ENCODE measurements at places on chromosomes 3 and 15. TPM values are rescaled to one million over a fixed set of nuclear protein-coding genes. Genes with fewer than 3 reads are reported as not detected.

The GOLGA8J gene
- total RNA-seq, result not detected

The HES1 gene
- total RNA-seq, result 66.5 TPM

The ARGFX gene
- total RNA-seq, result not detected

The ASB14 gene
- not detected for total RNA-seq

The CASR gene
- total RNA-seq, result not detected

The KNG1 gene
- total RNA-seq, result not detected

DNA sequence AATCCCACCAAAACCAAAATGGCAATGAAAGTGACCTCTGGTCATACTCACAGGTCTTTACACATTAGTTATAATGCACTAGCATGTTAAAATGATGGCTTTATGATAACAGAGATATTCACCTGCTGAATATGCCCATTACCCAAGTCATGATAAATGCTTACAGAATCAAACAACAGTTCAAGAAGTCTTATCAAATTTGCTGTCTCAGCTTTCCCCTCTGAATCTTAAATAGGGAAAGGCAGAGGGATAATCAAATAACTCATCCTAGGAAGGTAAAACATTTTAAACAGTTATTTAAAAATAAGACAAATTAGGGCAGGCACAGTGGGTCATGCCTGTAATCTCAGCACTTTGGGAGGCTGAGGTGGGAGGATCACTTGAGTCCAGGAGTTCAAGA is 52.8 kb upstream of the CRBN start:
- DNase-seq, result no peak
- H3K27ac ChIP-seq, result no peak overlapping the region
- no peaks in the 10 kb centered on the region for H3K4me1 ChIP-seq
- H3K36me3 ChIP-seq, result no peaks in the 10 kb centered on the region
- H3K4me3 ChIP-seq, result no peak overlapping the region

DNA sequence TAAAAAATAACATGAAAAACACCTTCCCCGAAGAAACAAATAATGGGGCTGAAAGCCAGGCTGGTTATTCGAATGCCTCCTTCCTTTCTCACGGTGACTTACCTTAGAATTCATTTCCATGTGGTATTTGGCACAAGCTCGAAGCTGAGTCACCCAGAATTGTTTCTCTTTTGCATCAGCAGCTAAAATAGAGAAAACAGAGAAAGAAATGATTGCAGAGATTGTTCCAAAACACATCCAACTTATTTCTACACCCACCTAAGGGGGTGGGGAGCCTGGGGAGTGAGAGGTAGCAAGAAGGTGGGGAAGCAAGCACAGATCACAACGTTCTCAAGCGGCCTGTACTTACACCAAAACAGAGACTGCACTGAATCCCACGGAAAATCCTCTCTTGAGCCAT is 104.7 kb downstream of the OSBPL10 start:
- no peak for DNase-seq
- no peaks in the 10 kb centered on the region for H3K36me3 ChIP-seq
- H3K4me3 ChIP-seq, result no peak overlapping the region
- H3K27me3 ChIP-seq, result no peaks in the 10 kb centered on the region

DNA sequence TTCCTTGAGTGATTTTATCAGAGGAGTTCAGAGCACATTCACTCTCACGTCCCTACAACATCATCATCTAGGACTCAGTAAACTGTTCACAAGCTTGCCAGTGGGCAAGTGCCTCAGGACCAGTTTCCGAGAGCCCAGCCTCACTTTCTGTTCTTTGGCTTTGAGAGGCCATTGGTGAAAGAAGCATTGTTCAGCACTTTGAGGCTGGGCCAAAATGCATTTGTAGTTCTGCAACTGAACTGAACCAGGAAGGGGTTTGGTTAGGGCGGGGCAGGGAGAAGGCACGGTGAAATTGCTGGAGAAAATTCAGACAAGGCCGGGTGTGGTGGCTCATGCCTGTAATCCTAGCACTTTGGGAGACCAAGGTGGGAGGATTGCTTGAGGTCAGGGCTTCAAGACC is 222.1 kb upstream of the CHRM5 start:
- H3K36me3 ChIP-seq, result no peaks in the 10 kb centered on the region

- no peaks in the 10 kb centered on the region for H3K36me3 ChIP-seq
- H3K4me1 ChIP-seq, result peaks cover 16% of the 10 kb centered on the region
- H3K27me3 ChIP-seq, result peaks cover 9% of the 10 kb centered on the region
- H3K27ac ChIP-seq, result peak within 1 kb of the TSS; percentile 95
- peak; percentile 92 for DNase-seq
These were observed at the start of gene ATP1B3 for GRCh38 chr3:141876381-141876890. Gene ATP1B3, plus strand, starts transcription at chr3:141876643. Its CDS starts 159 bp downstream, at chr3:141876802.

DNA sequence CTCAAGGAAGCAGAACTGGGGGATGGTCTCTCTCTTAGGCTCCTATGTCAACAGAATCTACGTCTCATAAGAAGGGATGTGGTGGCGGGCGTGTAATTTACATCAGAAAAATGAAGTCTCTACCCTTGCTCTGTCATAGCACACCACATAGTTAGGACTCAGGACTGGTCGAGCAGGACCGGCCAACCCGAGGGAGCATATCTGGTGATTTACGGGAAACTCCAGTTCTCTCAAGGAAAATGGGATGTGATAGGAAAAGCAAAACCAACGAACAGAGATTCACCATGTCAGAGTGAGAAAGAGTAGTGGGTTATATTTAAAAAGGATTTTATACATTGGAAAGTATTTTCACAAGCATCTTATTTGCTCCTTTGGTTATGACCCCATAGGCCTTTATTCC is 54.7 kb downstream of the IGF2BP2 start:
- no peak overlapping the region for H3K27ac ChIP-seq
- H3K27me3 ChIP-seq, result no peaks in the 10 kb centered on the region
- H3K4me3 ChIP-seq, result no peak overlapping the region
- no peaks in the 10 kb centered on the region for H3K36me3 ChIP-seq

- no peaks in the 10 kb centered on the region for H3K4me1 ChIP-seq
- no peak overlapping the region for H3K27ac ChIP-seq
- no peak for DNase-seq
- H3K27me3 ChIP-seq, result no peaks in the 10 kb centered on the region
- no peaks in the 10 kb centered on the region for H3K36me3 ChIP-seq
These were observed 21.1 kb upstream of the RHO start for GRCh38 chr3:129507181-129507831.

GRCh38 chr3:171240504-171240835 is 213.9 kb upstream of the SLC2A2 start:
- H3K36me3 ChIP-seq, result no peaks in the 10 kb centered on the region
- no peaks in the 10 kb centered on the region for H3K27me3 ChIP-seq
- DNase-seq, result no peak
- H3K4me3 ChIP-seq, result no peak overlapping the region

- H3K4me1 ChIP-seq, result peaks cover 9% of the 10 kb centered on the region
- H3K4me3 ChIP-seq, result no peak overlapping the region
- H3K27me3 ChIP-seq, result no peaks in the 10 kb centered on the region
These were observed 68.6 kb downstream of the ITGB5 start for GRCh38 chr3:124818398-124819091.

GRCh38 chr15:29682361-29682760 is 139.9 kb downstream of the TJP1 start:
- no peak for DNase-seq
- H3K27ac ChIP-seq, result no peak overlapping the region
- H3K36me3 ChIP-seq, result no peaks in the 10 kb centered on the region
- H3K4me3 ChIP-seq, result no peak overlapping the region

GRCh38 chr3:181431748-181432147 is 280.0 kb upstream of the SOX2 start:
- no peaks in the 10 kb centered on the region for H3K27me3 ChIP-seq
- DNase-seq, result no peak
- H3K4me1 ChIP-seq, result peaks cover 3% of the 10 kb centered on the region
- no peaks in the 10 kb centered on the region for H3K36me3 ChIP-seq

GRCh38 chr3:152823781-152824180 is 11.2 kb upstream of the P2RY1 start:
- no peaks in the 10 kb centered on the region for H3K27me3 ChIP-seq
- no peak for DNase-seq
- H3K27ac ChIP-seq, result no peak overlapping the region
- no peaks in the 10 kb centered on the region for H3K4me1 ChIP-seq
- H3K4me3 ChIP-seq, result no peak overlapping the region
- H3K36me3 ChIP-seq, result no peaks in the 10 kb centered on the region

GRCh38 chr15:76340198-76340802 is 3.7 kb downstream of the ISL2 start:
- DNase-seq, result peak; percentile 78
- no peaks in the 10 kb centered on the region for H3K36me3 ChIP-seq
- H3K4me3 ChIP-seq, result peak overlapping the region; percentile 31
- H3K27ac ChIP-seq, result no peak overlapping the region

GRCh38 chr15:101464999-101465669 is 24.4 kb downstream of the PCSK6 start:
- no peak overlapping the region for H3K27ac ChIP-seq
- no peaks in the 10 kb centered on the region for H3K27me3 ChIP-seq
- peaks cover 6% of the 10 kb centered on the region for H3K4me1 ChIP-seq

GRCh38 chr3:15287565-15288330 is 44.6 kb downstream of the SH3BP5 start:
- H3K27ac ChIP-seq, result no peak overlapping the region
- no peaks in the 10 kb centered on the region for H3K36me3 ChIP-seq
- peaks cover 6% of the 10 kb centered on the region for H3K4me1 ChIP-seq
- no peak for DNase-seq
- no peak overlapping the region for H3K4me3 ChIP-seq

DNA sequence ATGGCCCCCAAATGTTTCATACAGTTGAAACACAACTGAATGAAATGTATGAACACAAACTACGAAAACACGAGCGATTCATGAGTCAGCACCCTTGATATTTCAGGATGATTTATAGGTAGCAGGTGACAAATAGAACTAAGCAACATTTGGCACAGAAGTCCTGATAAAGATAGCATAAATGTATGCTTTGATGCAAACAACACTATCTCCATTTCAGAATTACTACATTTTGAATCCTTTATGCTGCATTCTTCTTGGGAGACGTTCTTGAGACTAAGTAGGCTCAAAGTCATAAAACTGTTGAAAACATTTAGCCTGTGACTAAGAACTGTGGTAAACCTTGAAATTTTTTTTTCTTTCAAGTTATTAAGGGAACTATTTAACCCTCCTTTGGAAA is 200.3 kb upstream of the ICE2 start:
- H3K4me1 ChIP-seq, result no peaks in the 10 kb centered on the region
- DNase-seq, result no peak
- no peak overlapping the region for H3K27ac ChIP-seq
- no peak overlapping the region for H3K4me3 ChIP-seq
- no peaks in the 10 kb centered on the region for H3K27me3 ChIP-seq

GRCh38 chr15:68192804-68193486 is 12.2 kb downstream of the CALML4 start:
- DNase-seq, result no peak
- no peaks in the 10 kb centered on the region for H3K27me3 ChIP-seq
- no peaks in the 10 kb centered on the region for H3K4me1 ChIP-seq

- DNase-seq, result no peak
- H3K27me3 ChIP-seq, result no peaks in the 10 kb centered on the region
- H3K36me3 ChIP-seq, result no peaks in the 10 kb centered on the region
These were observed 83.4 kb upstream of the BHLHE40 start for GRCh38 chr3:4895838-4896237.

DNA sequence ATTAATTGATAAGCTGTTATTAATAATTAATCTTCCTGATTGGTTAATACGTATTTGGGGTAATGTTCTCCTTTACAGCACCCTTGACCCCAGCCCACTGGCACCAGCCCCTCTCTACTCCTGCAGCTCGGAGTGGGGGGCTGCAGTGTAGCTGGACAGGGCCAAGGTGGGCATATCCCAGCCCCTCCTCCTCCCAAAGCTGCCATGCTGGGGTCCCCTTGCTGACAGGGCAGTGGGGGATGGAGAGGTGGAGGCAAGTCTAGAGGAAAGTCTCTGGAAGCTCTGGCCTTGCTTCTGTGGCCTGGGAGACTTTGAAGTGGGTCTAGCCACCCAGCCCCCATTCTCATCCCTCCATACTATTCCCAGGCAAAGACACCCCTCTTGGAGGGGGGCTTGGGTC is 35.8 kb downstream of the HCN4 start:
- no peaks in the 10 kb centered on the region for H3K27me3 ChIP-seq
- no peak for DNase-seq
- no peak overlapping the region for H3K27ac ChIP-seq
- H3K4me3 ChIP-seq, result no peak overlapping the region
- H3K4me1 ChIP-seq, result no peaks in the 10 kb centered on the region

Data from neural progenitor cell (in vitro differentiated cells).